ENCODE measurements at places on chromosomes 16 and 17. TPM values are rescaled to one million over a fixed set of nuclear protein-coding genes. Genes with fewer than 3 reads are reported as not detected.

TMC7 gene
- 7.1 TPM for total RNA-seq

GRCh38 chr16:27499659-27500055, 50.1 kb downstream of the GTF3C1 start:
- H3K27ac ChIP-seq = no peak overlapping the region
- no peak for DNase-seq
- no peaks in the 10 kb centered on the region for H3K27me3 ChIP-seq
- H3K4me1 ChIP-seq = no peaks in the 10 kb centered on the region
- H3K4me3 ChIP-seq = no peak overlapping the region

DNA sequence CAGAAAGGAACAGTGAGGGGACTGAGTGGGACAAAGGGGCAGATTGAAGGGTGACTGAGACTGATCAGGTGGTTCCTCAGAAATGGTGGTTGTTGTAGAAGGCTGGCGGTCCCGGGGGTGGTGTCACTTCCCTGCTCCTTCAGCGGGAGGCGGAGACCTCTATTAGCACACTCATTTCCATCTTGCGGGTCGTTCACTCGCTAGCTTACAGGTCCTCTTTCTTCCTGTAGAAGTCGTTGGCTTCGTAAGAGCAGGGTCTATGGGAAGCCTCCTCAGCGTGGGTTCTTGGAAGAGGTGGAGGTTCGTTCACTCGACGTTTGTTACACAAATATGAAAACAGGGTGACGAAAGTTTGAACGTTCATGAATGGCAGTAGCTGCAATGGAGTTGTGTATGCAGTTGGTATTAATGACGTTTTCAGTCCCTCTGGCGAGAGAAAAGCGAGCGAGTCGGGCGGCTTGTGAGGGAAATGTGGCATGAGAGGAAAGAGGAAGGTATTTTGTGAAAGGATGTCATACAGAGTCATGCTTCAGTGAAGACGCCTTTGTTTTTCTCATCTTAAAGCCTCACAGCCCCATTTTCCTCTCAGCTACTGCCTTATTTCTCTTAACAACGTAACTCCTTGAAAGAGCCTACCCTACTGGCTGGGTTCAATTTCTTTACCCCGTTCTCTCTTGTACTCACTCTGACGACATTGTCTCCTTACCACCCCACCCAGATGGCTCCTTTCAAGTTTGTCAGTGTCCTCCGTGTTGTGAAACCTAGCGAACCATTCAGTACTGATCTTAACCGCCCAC, 667 bp downstream of the EFCAB13 start:
- H3K36me3 ChIP-seq = no peaks in the 10 kb centered on the region
- DNase-seq = peak; percentile 68
- H3K4me1 ChIP-seq = peaks cover 8% of the 10 kb centered on the region
- peak overlapping the region; percentile 72 for H3K4me3 ChIP-seq
- no peaks in the 10 kb centered on the region for H3K27me3 ChIP-seq
- H3K27ac ChIP-seq = peak overlapping the region; percentile 93

GRCh38 chr16:86075488-86075785, 176.5 kb downstream of the IRF8 start:
- no peaks in the 10 kb centered on the region for H3K27me3 ChIP-seq
- DNase-seq = no peak
- peak overlapping the region; percentile 33 for H3K27ac ChIP-seq
- H3K4me3 ChIP-seq = no peak overlapping the region
- no peaks in the 10 kb centered on the region for H3K36me3 ChIP-seq

GRCh38 chr17:68222606-68223005, 25.2 kb upstream of the AMZ2 start:
- no peaks in the 10 kb centered on the region for H3K27me3 ChIP-seq
- H3K4me3 ChIP-seq = no peak overlapping the region
- no peaks in the 10 kb centered on the region for H3K4me1 ChIP-seq

OR3A3 gene
- total RNA-seq = not detected

GRCh38 chr16:19245326-19245925, 40.1 kb upstream of the CLEC19A start:
- peak; percentile 15 for DNase-seq
- no peak overlapping the region for H3K27ac ChIP-seq
- no peak overlapping the region for H3K4me3 ChIP-seq
- H3K4me1 ChIP-seq = peaks cover 6% of the 10 kb centered on the region

DNA sequence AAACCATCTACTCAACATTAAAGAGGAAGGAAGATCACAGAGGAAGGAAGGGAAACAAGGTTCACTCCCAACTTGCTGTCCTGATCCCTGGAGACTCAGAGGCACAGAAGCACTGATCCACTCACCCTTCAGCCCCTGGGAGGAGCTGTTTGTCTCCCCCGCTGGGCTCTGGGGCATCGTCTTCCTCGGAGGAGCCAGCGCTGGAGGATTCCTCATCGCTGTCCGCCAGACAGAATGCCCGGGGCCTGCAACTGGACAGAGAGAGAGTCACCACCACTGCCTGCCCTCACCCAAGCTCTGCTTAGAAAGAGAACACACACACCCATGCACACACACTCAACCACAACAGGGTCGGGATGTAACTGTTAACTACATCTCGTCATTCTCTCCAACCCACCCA, 24.8 kb upstream of the ERN1 start:
- no peak overlapping the region for H3K27ac ChIP-seq
- no peaks in the 10 kb centered on the region for H3K36me3 ChIP-seq

DNA sequence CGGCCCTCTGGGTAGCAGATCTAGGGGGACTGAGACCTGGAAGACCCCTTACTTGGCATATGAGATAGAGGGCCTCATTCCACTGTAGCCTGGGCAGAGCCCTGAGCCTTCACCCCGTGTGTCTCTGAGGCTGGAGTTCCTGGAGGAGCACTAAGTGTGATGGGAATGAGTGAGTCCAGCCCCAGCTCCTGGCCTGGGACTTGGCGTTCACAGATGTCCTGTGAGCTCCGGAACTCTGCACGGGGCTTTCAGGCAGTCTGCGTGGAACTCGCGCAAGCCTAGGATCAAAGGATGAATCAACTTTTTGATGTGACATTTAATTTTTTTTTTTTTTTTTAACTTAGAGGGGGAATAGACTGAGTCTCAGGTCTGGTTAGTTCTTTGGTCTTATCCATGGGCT, 1.8 kb downstream of the NKD1 start:
- DNase-seq = no peak
- peak overlapping the region; percentile 9 for H3K27ac ChIP-seq
- no peaks in the 10 kb centered on the region for H3K4me1 ChIP-seq
- H3K27me3 ChIP-seq = peaks cover 30% of the 10 kb centered on the region
- no peaks in the 10 kb centered on the region for H3K36me3 ChIP-seq
- H3K4me3 ChIP-seq = no peak overlapping the region

DNA sequence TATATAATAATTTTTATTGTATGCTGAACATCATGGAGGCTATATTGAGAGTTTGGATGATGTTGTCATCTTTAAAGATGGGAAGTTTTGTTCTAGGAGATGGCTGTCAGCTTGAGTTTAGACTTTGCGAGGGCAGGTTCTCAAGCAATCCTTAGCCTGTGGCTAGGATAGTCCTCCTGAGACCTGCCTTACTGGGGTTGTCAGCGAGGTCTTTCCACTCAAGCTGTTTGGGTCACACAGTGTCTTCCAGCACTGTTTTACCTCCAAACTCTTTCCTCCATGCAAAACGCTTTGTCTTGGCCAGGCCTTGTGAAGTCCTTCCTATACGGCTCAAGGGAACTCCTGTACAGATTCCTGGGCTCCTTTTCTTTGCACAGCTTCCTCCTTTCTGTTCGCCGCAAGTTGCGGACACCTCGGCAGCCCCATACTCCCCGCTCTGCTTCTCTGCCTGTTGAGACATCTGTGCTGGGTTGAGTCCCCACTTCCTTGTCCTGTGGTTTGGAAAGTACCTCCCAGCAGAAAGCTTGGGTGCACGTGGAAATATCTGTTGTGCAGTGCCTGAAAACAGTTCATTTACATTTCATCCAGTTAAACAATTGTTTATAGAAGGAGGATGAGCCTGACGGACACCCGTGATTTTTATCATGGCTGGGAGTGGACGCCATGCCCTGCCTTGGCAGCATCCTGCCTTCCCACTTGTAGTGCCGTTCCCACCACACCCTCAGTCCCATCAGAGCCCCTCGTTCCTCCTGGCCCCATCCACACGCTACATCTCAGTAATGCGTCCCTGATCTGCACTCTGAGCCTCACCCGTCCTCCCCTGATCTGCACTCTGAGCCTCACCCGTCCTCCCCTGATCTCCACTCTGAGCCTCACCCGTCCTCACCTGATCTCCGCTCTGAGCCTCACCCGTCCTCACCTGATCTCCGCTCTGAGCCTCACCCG, 55.0 kb upstream of the CBFA2T3 start:
- H3K36me3 ChIP-seq = no peaks in the 10 kb centered on the region
- H3K27ac ChIP-seq = no peak overlapping the region
- H3K27me3 ChIP-seq = peaks cover 31% of the 10 kb centered on the region
- H3K4me3 ChIP-seq = no peak overlapping the region

DNA sequence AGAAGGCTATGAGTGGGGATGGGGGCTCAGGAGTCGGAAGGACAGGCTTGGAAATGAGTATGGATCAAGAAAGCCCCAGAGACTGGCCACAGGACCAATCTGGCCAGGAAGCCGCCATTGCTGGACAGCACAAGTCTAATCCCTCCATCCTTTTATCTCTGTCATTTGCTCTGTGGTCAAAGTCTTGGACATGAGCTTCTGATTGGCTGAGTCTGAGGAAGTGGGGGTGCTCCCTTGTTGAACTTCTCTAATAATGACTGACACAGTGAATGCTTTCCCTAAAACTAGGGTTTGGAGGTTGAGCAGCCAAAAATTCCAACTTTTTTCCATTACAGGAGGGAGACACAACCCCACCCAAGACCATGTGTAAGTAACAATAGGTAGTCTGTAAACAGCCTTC, 97.4 kb downstream of the MARF1 start:
- H3K4me1 ChIP-seq = no peaks in the 10 kb centered on the region
- no peaks in the 10 kb centered on the region for H3K36me3 ChIP-seq
- H3K27me3 ChIP-seq = no peaks in the 10 kb centered on the region

Data from transverse colon (tissue), 4 donors.